ENCODE measurements at places on chromosomes 16 and 17. TPM values are rescaled to one million over a fixed set of nuclear protein-coding genes. Genes with fewer than 3 reads are reported as not detected.

Gene SDR42E1
- 12.0 TPM for total RNA-seq

Gene CBX4
- 50.3 TPM for total RNA-seq

Gene ZFP3
- 3.5 TPM for total RNA-seq

Gene NECAB2
- total RNA-seq, result not detected

Gene ANKFN1
- total RNA-seq, result not detected

Gene GNAO1
- total RNA-seq, result 2.7 TPM

Gene CCL2
- not detected for total RNA-seq

Gene TBC1D26
- total RNA-seq, result not detected

Gene AIPL1
- not detected for total RNA-seq

Gene MYH1
- total RNA-seq, result not detected

Gene LRRC75A
- total RNA-seq, result 5.7 TPM

Gene CLEC18B
- 1.1 TPM for total RNA-seq

Gene CNGB1
- not detected for total RNA-seq

Gene CCL17
- total RNA-seq, result 0.50 TPM

Gene CASKIN1
- total RNA-seq, result 0.63 TPM

Gene TMIGD1
- not detected for total RNA-seq

Gene NAGS
- 0.78 TPM for total RNA-seq

Gene KRTAP9-8
- total RNA-seq, result not detected

Gene CLEC3A
- not detected for total RNA-seq

Gene TMEM106A
- total RNA-seq, result 10.1 TPM

Gene CCL7
- total RNA-seq, result not detected

Gene OGFOD1
- total RNA-seq, result 42.0 TPM

Gene RETREG3
- total RNA-seq, result 54.7 TPM

Gene CES3
- total RNA-seq, result 4.3 TPM

Gene CHST4
- not detected for total RNA-seq

Gene ZNF688
- 13.4 TPM for total RNA-seq

Gene CACNG5
- total RNA-seq, result not detected

Gene ZNF624
- 4.1 TPM for total RNA-seq

Gene KLHL10
- total RNA-seq, result not detected

Gene TBX6
- total RNA-seq, result 1.3 TPM

Gene KCNH6
- total RNA-seq, result not detected

All from activated CD8-positive, alpha-beta T cell treated with anti-CD3 and anti-CD28 coated beads, Interleukin-2, amount 10 ng/mL, durations not matched to agents 7 days and 5 days (primary cell).